HepG2 (cell line): ENCODE measurements at places on chromosomes 5 and 9. TPM values are rescaled to one million over a fixed set of nuclear protein-coding genes. Genes with fewer than 3 reads are reported as not detected.

Gene PLPP7
- total RNA-seq, result 0.66 and 1.2 TPM in 2 replicates

DNA sequence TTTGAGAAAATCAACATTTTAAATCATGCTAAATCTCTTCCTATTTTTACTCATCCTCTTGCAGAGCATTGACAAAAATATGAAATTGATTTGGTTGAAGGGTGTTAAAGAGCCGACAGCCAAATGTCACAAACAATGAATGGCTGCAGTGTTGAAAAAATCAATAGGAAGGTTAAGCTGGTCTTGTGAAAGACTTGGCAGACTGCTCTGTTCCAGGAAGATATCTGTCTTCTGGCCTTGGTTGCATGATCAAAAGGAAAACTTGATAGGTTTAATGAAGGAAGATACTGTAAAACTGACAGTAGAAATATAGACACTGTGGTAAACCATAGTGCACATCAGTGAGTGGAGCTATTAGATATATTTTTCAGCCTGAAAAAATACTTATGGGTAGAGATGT is 103.6 kb downstream of the PBX3 start:
- peaks cover 44% of the 10 kb centered on the region for H3K4me1 ChIP-seq
- H3K27me3 ChIP-seq, result no peaks in the 10 kb centered on the region
- no peak overlapping the region for H3K4me3 ChIP-seq
- no peaks in the 10 kb centered on the region for H3K36me3 ChIP-seq
- no peak overlapping the region for H3K27ac ChIP-seq
- peak; percentile 78 for DNase-seq

DNA sequence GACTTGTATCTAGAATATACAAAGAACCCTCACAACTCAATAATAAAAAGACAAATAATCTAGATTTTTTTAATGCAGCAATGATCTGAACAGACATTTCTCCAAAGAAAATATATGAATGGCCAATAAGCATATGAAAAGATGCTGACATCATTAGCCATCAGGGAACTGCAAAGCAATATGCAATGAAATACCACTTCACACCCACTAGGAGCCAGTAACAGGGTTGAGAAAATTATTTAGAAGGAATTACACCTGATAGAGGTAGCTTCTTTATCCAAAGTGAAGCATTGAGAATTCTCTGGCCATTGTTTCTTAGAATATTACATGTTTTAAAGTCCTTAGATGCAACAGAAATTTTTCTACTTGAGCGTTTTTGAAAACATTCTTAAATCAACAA is 316.9 kb downstream of the KCNN2 start:
- no peak overlapping the region for H3K27ac ChIP-seq
- no peaks in the 10 kb centered on the region for H3K4me1 ChIP-seq
- DNase-seq, result no peak
- no peaks in the 10 kb centered on the region for H3K36me3 ChIP-seq

- no peak for DNase-seq
- no peaks in the 10 kb centered on the region for H3K36me3 ChIP-seq
- H3K27me3 ChIP-seq, result no peaks in the 10 kb centered on the region
- H3K4me1 ChIP-seq, result no peaks in the 10 kb centered on the region
Observed at GRCh38 chr5:82613891-82614290, 335.7 kb upstream of the RPS23 start.

DNA sequence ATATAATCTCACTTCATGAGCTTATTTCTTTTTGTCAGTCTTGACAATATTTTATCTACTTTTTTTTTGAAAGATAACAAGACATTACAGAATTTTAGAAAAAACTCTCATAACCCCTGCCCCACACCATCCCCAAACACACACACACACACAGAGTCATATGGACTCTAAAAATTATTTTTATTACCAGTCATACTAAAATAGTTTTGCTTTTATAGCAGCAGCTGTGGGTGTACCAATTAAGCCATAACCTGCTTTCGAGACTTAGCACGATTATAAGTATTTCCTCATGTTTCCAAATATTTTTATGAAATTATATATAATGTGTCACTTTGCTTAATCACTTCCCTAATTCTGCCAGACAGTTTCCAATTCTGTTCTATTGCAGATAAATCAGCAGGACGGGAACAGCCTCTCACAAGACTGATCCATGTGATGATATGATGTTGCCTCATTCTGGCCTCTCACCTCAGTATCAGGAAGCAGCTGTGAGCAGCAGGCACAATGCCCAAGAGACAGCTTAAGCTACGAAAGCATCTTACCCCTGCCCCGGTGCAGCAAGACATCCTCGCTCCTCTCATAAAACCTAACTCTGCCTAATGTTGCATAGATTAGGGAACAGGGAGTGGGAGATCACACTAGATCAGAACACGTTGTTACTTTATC is 7.0 kb downstream of the PDCL start:
- DNase-seq, result no peak
- peaks cover 9% of the 10 kb centered on the region for H3K4me1 ChIP-seq
- no peaks in the 10 kb centered on the region for H3K27me3 ChIP-seq
- H3K27ac ChIP-seq, result no peak overlapping the region
- H3K4me3 ChIP-seq, result no peak overlapping the region

GRCh38 chr9:36632892-36633291 is 60.2 kb downstream of the MELK start:
- no peak overlapping the region for H3K27ac ChIP-seq
- H3K4me1 ChIP-seq, result no peaks in the 10 kb centered on the region
- H3K4me3 ChIP-seq, result no peak overlapping the region
- H3K27me3 ChIP-seq, result no peaks in the 10 kb centered on the region
- peaks cover 20% of the 10 kb centered on the region; the same call in 2 of the 3 replicates for H3K36me3 ChIP-seq

GRCh38 chr9:79129865-79130480 is 441.8 kb upstream of the TLE4 start:
- H3K27ac ChIP-seq, result no peak overlapping the region
- H3K4me3 ChIP-seq, result no peak overlapping the region
- H3K4me1 ChIP-seq, result no peaks in the 10 kb centered on the region
- H3K27me3 ChIP-seq, result no peaks in the 10 kb centered on the region
- peak; percentile 1 for DNase-seq
- H3K36me3 ChIP-seq, result no peaks in the 10 kb centered on the region

- H3K4me1 ChIP-seq, result no peaks in the 10 kb centered on the region
- no peaks in the 10 kb centered on the region for H3K27me3 ChIP-seq
- H3K36me3 ChIP-seq, result no peaks in the 10 kb centered on the region
- H3K4me3 ChIP-seq, result no peak overlapping the region
Observed at GRCh38 chr9:8553444-8553843, 753.9 kb upstream of the DMAC1 start.
